Caco-2 (cell line): ENCODE measurements at places on chromosomes 16 and 17. TPM values are rescaled to one million over a fixed set of nuclear protein-coding genes. Genes with fewer than 3 reads are reported as not detected.

SECTM1 gene
- 0.37 and 0.75 TPM in 2 replicates for total RNA-seq

CDH5 gene
- 0.25 and 0.26 TPM in 2 replicates for total RNA-seq

DNAAF8 gene
- 0.54 TPM in 1 of 2 replicates, not detected in the other for total RNA-seq

SOX15 gene
- 0.53 TPM in 1 of 2 replicates, not detected in the other for total RNA-seq

MYH1 gene
- total RNA-seq, result not detected in 2 replicates

CHAD gene
- total RNA-seq, result not detected in 2 replicates

COX6A2 gene
- not detected in 2 replicates for total RNA-seq

PIMREG gene
- total RNA-seq, result 15.8 and 15.9 TPM in 2 replicates

CCL1 gene
- total RNA-seq, result not detected in 2 replicates

SLC16A5 gene
- total RNA-seq, result 27.7 and 33.8 TPM in 2 replicates

TBX21 gene
- not detected in 2 replicates for total RNA-seq

CLEC3A gene
- 1.1 TPM in 2 replicates for total RNA-seq

ABCC6 gene
- 43.5 and 44.6 TPM in 2 replicates for total RNA-seq

TAC4 gene
- total RNA-seq, result 10.8 and 17.1 TPM in 2 replicates

ENKD1 gene
- total RNA-seq, result 7.3 and 8.9 TPM in 2 replicates

GPR179 gene
- 0.05 TPM in 1 of 2 replicates, not detected in the other for total RNA-seq

PDILT gene
- not detected in 2 replicates for total RNA-seq

PLCD3 gene
- 74.3 and 88.5 TPM in 2 replicates for total RNA-seq

CLDN6 gene
- 9.0 and 12.9 TPM in 2 replicates for total RNA-seq

TBC1D3I gene
- total RNA-seq, result 0.50 and 1.00 TPM in 2 replicates

OR4D1 gene
- not detected in 2 replicates for total RNA-seq

HBA2 gene
- 2.1 TPM in 1 of 2 replicates, not detected in the other for total RNA-seq

KRTAP9-8 gene
- not detected in 2 replicates for total RNA-seq

SMPD3 gene
- 2.4 and 2.8 TPM in 2 replicates for total RNA-seq

KRT27 gene
- not detected in 2 replicates for total RNA-seq

MT4 gene
- total RNA-seq, result not detected in 2 replicates

FUS gene
- total RNA-seq, result 489 and 490 TPM in 2 replicates

ATAD5 gene
- total RNA-seq, result 20.2 and 21.8 TPM in 2 replicates

VMO1 gene
- 0.54 TPM in 1 of 2 replicates, not detected in the other for total RNA-seq

ENPP7 gene
- total RNA-seq, result 0.30 and 0.34 TPM in 2 replicates

CCDC144A gene
- 17.0 and 18.1 TPM in 2 replicates for total RNA-seq

KRT33B gene
- total RNA-seq, result not detected in 2 replicates

CHST5 gene
- total RNA-seq, result 0.11 TPM in 1 of 2 replicates, not detected in the other

ABI3 gene
- not detected in 2 replicates for total RNA-seq

TBKBP1 gene
- total RNA-seq, result 27.4 and 30.4 TPM in 2 replicates

EPX gene
- total RNA-seq, result not detected in 2 replicates

PROCA1 gene
- 4.1 and 4.4 TPM in 2 replicates for total RNA-seq

ACSM2A gene
- not detected in 2 replicates for total RNA-seq

KRTAP2-3 gene
- 3.7 and 4.9 TPM in 2 replicates for total RNA-seq

KRT20 gene
- 0.53 and 1.0 TPM in 2 replicates for total RNA-seq

CPNE7 gene
- 40.4 and 50.0 TPM in 2 replicates for total RNA-seq

PDIA2 gene
- 0.28 and 0.41 TPM in 2 replicates for total RNA-seq

FAM234A gene
- total RNA-seq, result 71.7 and 77.7 TPM in 2 replicates
